ENCODE measurements at places on chromosomes 1 and 21.
A peak's percentile ranks its signal among the peaks of the same experiment; 100 is the strongest.

DNA sequence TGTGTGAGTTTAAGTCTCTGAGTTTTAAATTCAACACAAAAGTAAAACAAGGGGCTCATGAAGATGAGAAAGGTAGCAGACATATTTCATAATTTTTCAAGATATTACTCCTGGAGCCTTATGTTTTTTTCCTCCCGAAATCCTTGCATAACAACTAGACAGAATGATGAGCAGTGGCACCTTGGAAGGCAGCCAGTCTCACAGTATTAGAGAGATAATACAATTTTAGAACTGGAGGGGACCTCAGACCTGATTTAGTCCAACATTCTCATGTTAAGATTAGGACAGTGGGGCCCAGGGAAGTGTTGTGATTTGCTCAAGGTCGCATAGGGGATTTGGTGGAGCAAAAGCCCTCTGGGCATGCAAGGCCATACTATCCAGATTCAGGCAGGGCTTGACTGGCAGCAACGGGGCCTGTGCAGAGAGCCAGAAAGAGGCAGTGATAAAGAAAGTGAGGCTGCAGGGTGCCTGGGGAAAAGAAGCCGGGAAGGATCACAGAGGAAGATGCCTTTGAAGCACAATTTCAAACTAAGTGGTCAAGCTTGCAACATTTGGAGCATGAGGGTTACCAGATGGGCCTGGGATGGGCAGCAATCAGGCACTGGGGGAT is 31.4 kb upstream of the BCL9 start:
- peak; percentile 51 for DNase-seq

- no peak for DNase-seq
Observed at GRCh38 chr1:36536727-36537126, 54.0 kb upstream of the CSF3R start.

- DNase-seq: no peak
Observed at GRCh38 chr1:70093250-70093975, 112.0 kb downstream of the LRRC40 start.

GRCh38 chr21:37071561-37072273 is 1.2 kb downstream of the PIGP start:
- no peak for DNase-seq

DNA sequence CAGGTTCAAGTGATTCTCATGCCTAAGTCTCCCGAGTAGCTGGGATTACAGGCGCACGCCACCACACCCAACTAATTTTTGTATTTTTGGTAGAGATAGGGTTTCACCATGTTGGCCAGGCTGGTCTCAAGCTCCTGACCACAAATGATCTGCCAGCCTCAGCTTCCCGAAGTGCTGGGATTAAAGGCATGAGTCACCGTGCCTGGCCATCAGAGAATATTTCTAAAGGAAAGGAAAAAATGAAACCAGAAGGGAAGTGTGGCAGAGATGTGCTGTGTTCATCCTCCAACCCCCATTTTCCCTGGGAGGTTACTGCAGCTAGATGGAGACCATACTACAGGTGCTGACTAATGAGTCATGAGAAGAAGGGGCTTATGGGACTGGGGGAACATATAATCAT is 964.1 kb downstream of the TTLL7 start:
- DNase-seq: no peak

DNA sequence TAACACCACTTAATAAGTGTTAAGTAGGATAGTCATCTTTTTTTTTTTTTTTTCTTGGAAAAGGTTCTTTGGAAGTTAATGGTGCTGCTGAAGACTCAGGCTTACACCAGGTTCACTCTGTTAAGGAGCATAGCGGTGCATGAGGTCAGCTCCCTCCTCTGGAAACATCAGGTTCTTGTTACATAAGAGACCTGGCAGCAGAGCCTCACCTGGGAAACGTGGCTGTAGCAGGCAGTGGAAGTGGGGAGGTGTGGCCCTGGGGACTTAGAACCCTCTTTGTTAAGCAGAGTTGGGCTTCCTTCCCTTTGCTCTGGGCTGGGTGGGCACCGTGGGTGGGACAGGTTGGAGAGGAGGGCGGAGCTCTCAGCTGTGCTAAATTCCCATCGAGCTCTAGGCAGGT is 104.1 kb downstream of the CNIH3 start:
- DNase-seq: no peak

GRCh38 chr1:19798486-19799229 is 1.1 kb downstream of the TMCO4 start:
- no peak for DNase-seq

DNA sequence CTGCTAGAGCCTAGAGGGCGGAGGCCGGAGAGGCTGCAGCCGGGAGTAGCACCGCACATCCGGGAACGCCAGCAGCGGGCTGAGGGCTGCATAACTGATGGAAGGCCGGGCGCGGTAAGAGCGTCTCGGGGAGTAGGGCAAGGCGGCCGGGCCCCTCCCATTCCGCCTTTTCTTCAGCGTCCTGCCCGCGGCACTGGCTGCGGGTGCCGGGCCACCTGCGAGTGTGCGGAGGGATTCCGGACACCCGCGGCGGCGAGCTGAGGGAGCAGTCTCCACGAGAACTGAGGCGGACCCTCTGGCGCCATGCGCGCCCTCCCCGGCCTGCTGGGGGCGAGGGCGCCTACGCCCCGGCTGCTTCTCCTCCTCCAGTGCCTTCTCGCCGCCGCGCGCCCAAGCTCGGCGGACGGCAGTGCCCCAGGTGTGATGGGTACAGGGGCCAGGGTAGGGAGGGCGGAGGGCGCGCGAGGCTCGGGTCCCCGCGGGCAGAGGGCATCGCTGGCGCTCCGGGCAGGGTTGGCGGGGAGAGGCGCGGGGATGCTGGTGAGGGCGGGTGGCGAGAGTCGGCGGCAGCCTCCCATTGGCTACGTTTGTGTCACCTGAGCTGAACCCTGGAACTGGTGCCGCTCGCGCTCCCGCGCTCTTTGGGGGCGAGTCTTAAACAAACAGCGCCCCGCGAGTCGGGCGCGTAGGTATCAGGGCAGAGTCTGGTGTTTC is 334.4 kb downstream of the SRGAP2C start:
- DNase-seq: peak; percentile 38

- DNase-seq: no peak
Observed at GRCh38 chr1:206114692-206115640, 2.2 kb downstream of the AVPR1B start.

GRCh38 chr1:183002797-183003196 is 20.4 kb upstream of the LAMC1 start:
- no peak for DNase-seq

GRCh38 chr1:94898491-94899385 is 28.2 kb downstream of the CNN3 start:
- no peak for DNase-seq

DNA sequence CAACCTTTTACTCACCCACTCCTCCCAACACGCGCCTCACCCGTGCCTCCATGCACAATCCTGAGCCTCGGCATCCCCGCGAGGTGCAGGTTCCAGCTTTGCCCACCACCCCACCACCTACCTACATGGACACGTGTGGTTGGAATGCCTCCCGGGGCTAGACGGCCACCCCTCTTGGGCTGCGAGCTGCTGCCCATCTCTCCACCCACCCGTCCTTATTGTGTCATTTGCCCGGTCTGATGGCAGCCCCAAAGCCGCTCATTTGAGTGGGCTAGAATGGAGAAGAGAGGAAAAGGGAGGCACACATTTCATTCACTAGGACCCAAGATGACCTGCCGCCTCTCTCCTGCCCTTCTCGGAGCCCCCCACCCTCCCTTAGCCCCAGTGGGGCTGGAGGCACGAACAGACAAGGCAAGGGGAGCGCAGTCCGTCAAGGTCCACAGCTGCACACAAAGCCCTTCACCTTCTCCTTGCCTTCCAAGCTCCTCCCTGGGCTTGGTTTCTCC is 785 bp downstream of the ZNF697 start:
- DNase-seq: peak; percentile 42
